ENCODE measurements at places on chromosomes 5 and 9. TPM values are rescaled to one million over a fixed set of nuclear protein-coding genes. Genes with fewer than 3 reads are reported as not detected.

Gene TMEM174
- total RNA-seq: 1.1 TPM

Gene ADAMTS12
- 2.0 TPM for total RNA-seq

Gene CRHBP
- 8.6 TPM for total RNA-seq

Gene SGCD
- total RNA-seq: 2.7 TPM

Gene C9
- 4.5 TPM for total RNA-seq

Gene ADRA1B
- total RNA-seq: 1.6 TPM

Gene EGR1
- 68.6 TPM for total RNA-seq

Gene OTULIN
- total RNA-seq: 28.4 TPM

Gene GPX8
- 29.7 TPM for total RNA-seq

Gene BTNL9
- 11.9 TPM for total RNA-seq

Gene ADAMTS16
- 7.5 TPM for total RNA-seq

Gene BNC2
- total RNA-seq: 37.9 TPM

Gene CENPH
- 3.1 TPM for total RNA-seq

Gene CXCL14
- total RNA-seq: 104 TPM

Gene SARDH
- 4.6 TPM for total RNA-seq

Gene BHMT2
- total RNA-seq: 54.8 TPM

Gene ARL14EPL
- total RNA-seq: not detected

Gene N4BP3
- total RNA-seq: 5.6 TPM

Gene PCDHA1
- total RNA-seq: 0.13 TPM

Gene LPAR1
- 28.2 TPM for total RNA-seq

Gene GLRA1
- not detected for total RNA-seq

Gene CTXN3
- total RNA-seq: 0.35 TPM

Gene SNX30
- total RNA-seq: 22.9 TPM

Gene TRPM6
- total RNA-seq: 1.3 TPM

Gene CBY3
- not detected for total RNA-seq

Gene C5orf52
- total RNA-seq: not detected

Gene TDRD7
- total RNA-seq: 15.0 TPM

Gene OR13C5
- total RNA-seq: not detected

Gene IL9
- total RNA-seq: not detected

Gene GFRA3
- total RNA-seq: 0.41 TPM

Gene SOHLH1
- not detected for total RNA-seq

Gene LHX6
- 4.9 TPM for total RNA-seq

Gene SLC45A2
- 0.22 TPM for total RNA-seq

Gene CCDC183
- total RNA-seq: 0.88 TPM

Gene FABP6
- not detected for total RNA-seq

Gene NR5A1
- total RNA-seq: not detected

Gene KCNN2
- total RNA-seq: 1.5 TPM

Gene OR1K1
- total RNA-seq: not detected

All from kidney (tissue), 22 donors.